ENCODE measurements at places on chromosomes 7 and 10.

DNA sequence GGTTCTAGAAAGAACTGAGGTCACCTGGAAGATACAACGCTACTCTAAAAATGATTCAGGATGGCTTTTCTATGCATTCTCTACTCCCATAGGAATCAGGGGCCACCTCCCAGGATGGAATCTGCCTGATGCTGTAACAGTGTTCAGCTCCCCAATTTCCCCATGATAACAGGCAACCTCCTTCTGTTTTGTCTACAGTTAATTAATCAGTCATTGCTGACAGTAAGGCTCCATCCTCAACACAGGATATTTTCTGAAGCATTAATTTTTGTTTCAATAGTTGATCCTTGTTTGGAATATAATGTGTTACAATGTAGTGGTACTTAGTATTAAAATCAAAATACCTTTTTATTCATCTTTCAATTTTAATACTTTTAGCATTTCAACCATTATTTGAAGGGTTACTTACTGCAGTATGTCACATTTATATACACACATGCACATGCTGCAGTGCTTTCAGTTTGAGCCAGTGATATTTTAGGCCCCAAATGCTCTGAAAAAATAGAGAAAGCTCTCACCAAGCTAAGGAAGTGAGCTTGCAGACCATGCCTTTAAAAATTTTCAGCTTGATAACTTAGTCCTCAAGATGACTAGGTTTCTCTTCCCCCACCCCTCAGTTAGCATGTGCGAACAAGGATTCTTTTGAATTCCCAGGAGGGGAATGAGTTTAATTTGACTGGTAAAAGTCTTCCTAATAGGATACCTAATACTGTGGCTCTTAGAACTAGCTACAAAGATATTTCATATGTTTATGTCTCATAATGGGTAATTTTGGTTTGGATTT, 592 bp upstream of the PIK3CG start:
- no peak for DNase-seq

DNA sequence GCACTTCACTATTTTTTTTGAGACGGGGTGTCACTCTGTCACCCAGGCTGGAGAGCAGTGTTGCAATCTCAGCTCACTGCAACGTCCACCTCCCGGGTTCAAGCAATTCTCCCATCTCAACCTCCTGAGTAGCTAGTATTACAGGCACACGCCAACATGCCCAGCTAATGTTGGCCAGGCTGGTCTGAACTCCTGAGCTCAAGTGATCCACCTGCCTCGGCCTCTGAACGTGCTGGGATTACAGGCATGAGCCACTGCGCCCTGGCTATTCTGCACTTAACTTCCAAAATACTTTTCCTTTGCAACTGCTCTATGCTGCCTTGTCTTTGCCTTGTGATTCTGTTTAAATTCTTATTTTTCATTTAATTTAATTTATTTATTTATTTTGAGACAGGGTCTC, 67.0 kb upstream of the ZNF479 start:
- no peak for DNase-seq

GRCh38 chr7:110977127-110977737, 113.7 kb upstream of the LRRN3 start:
- DNase-seq = no peak

- DNase-seq = peak; percentile 51
Observed at GRCh38 chr7:18896343-18896975, 221.0 kb downstream of the TWIST1 start.

DNA sequence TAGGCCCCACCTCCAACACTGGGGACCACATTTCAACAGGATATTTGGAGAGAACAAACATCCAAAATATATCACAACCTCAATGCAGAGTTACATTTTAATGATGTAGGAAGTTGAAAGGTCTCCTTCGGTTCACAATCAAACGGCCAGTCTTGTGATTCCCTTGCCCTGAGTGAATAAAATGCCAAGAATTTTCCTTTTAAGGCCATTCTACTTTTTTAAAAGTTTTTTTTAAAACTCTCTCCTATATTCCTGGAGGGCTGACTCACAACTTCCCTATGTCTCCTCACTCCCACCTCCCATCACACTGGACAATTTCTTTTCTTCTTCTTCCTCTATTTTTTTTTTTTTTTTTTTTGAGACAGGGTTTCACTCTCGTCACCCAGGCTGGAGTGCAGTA, 693.6 kb upstream of the AUTS2 start:
- peak; percentile 64 for DNase-seq

DNA sequence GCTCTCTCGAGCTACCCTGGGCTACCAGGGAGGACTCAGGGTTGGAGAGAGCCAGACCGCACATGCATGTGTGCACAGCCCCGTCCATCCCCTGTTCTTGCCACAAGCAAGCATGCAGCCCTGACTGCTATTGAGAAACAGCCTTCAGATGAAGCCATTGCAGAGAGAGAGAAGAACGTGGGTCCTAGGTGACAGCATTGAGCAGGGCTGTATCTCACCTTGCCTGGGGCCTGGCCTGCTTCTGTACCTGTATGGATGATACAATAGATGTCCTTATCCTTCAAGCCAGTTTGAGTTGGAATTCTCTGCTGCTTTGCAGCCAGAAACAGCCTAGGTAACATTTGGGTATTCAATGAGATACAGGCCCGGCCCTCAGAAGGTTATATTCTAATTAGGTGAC, 127.3 kb upstream of the RHEB start:
- no peak for DNase-seq

GRCh38 chr10:22317076-22317370, 835 bp downstream of the COMMD3 start:
- DNase-seq = no peak

DNA sequence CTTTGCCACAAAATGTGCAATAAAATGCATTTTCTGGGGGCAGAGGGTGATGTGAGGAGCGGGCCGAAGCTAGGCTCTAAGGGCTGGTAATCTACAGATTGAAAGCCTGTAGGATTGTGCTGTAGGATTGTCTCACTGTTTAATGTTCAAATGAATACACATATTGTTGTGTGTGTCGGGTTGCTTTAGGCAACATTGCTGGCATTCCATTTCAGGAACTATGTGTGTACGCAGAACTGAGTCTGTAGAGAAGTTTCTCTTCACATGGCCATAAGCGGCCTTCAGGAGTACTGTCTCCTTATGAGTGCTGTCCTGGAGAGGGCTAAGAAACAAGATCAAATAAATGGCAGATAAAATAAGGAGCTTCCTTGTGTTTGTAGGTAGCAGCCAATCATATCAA, 540.2 kb downstream of the GATA3 start:
- no peak for DNase-seq

DNA sequence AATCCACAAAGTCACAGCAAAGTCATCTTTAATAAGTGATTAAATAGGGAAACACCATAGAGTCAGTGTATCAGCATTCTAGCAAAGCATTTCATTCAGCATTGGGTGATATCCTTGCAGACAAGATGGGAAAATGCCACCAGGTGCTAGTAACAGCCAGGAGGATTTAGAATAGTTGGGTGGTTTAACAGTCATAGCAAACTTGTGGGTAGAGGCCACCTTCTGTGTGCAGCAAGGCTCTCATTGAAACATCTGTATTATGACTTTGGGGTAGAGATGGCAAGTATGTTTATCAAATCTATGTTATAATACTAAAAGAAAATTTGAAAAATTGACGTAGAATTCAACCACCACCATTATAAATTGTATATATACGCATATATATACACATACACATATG, 26.4 kb upstream of the ADO start:
- DNase-seq = no peak

GRCh38 chr7:55838595-55838994, 24.0 kb downstream of the SEPTIN14 start:
- no peak for DNase-seq

DNA sequence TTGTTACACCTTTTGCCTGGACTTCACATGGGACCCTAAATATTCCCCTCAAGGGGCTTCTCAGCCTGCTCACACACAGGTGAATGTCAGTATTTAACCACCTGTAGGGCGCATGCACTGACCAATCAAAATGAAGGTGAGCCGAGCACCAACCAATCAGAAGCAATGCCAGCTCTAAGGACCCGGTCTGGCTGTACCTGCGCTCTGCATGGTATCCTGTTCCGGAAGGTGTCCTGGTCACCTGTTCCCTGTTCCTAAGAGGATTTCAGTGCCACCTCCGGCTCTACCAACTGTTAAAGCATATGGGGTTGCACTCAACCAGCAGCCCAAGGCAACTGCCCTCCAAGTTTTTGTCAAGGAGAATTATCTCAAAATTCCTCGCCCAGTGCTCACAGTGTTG, 18.4 kb upstream of the CALN1 start:
- no peak for DNase-seq

DNA sequence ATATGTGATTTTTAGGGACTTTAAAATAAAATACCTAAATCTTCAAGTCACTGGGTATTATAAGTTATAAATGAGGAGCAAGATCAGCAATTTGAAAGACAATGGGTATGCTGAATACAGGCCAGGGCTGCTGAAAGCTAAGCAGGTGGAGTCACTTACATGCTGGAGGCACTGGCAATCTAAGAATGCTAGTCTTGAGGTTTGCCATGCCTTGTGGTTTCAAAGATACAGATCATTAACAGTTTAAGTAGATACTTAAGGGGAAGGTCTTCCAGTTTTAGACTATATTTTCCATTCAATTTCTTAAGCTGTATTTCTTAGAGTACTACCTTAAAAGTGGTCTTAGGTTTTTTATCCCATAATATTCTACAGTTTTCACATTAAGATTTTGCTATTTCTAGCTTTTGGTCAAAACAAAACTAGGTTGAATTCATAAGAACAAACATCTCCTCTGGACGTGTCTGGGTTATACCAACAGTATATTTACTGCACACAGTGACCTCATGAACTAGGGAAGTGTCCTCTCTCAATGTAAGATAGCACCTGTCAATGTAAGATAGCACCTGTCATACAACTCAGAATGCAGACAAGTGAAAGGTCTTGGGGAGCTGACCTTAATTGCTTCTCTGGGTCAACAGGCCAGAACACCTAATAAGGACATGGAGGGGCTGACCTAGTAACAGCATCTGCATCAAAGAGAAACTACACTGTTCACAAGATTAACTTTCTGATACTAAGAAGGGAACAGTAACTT, 2.0 kb downstream of the SRI start:
- no peak for DNase-seq

- no peak for DNase-seq
Observed at GRCh38 chr10:113594652-113595051, 41.8 kb downstream of the HABP2 start.

- DNase-seq = no peak
Observed at GRCh38 chr7:77276120-77276519, 76.5 kb upstream of the FGL2 start.

DNA sequence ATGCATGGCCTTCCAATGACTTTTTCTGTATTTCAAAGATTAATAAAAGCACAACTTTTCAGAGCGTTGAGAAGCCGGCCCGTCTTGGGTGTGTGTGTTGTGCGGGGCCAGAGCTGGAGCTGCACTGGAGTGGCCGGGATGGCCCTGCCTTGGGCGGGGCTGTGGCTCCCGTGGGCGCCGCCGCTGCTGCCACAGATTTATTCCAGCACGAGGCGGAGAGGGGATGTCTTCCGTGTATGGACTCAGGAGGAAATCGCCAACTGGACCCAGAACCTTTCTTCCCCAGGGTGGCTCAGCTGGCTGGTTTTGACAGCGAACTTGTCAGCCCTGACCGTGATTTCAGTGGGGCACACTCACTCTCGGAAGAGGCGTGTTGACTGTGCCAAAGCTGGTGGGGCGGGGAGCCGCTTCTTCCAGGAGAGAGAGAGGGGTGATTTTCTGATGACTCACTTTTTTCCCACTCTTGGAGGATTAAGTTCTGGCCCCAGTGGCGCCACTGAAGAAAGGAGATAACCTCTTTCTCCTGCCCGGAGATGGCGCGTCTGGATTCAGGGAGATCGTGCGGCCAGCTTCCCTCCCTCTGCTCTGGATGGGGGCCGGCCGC, 72.4 kb downstream of the DNAJB6 start:
- DNase-seq = peak; percentile 58

DNA sequence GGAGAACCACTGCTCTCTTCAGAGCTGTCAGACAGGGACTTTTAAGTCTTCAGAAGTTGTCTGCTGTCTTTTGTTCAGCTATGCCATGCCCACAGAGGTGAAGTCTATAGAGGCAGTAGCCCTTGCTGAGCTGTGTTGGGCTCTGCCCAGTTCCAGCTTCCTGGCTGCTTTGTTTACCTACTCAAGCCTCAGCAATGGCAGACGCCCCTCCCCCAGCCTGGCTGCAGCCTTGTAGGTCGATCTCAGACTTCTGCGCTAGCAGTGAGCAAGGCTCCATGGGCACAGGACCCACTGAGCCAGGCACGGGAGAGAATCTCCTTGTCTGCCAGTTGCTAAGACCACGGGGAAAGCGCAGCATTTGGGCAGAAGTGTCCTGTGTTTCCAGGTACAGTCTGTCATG, 12.1 kb upstream of the CPA2 start:
- no peak for DNase-seq

DNA sequence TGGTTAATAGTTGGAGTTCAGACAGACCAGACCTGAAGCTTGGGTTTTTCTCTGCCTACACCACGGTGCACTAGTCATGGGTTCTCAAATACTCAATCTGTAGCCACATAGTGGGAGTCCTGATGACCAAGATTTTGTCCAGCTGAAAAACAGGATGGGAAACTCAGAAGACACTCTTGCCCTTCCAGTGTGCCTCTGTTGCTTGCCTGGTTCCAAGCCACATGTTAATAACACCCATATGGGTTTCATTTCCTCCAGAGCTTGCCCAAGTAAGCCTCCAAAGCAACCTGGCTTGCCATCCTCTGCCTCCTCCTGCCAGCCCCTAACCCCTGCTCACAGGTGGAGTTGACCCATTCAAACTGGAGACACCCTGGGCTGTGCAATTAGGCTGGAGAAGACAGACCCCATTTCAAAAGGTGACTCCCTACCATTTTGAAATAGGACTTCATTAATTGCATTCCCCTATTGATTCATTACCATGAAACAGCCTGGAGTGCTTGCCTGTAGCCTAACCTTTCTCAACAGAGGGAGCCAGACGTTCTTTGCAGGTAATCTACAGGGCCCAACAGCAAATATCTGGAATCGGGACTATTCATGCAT, 108.0 kb upstream of the HABP2 start:
- DNase-seq = no peak

DNA sequence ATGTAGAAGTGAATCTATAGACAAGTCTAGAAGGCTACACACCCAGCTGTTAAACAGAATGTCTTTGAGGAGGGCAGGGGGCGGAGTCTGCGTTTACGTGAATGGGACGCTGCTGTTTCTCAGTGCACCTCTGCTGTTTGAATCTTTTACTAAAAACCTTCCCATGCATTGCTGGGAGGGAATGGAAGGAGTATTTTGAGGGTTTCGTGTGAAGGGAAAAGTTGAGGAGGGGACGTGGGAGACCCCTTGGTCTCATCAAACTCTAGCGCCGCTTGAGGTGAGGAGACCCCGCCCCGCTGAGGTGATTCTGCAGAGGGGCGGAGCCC, 492 bp upstream of the VCL start:
- DNase-seq = no peak

- DNase-seq = no peak
Observed at GRCh38 chr10:5614155-5614721, 52.2 kb downstream of the ASB13 start.

- no peak for DNase-seq
Observed at GRCh38 chr7:80631421-80631820, 7.0 kb upstream of the CD36 start.

- DNase-seq = peak; percentile 87
Observed at GRCh38 chr10:35153716-35154115, 27.1 kb downstream of the CREM start.

- DNase-seq = no peak
Observed at GRCh38 chr7:98088109-98088508, 18.6 kb upstream of the LMTK2 start.

- no peak for DNase-seq
Observed at GRCh38 chr7:137879357-137880158, 32.8 kb upstream of the DGKI start.

- DNase-seq = no peak
Observed at GRCh38 chr7:162632-163297, 29.6 kb upstream of the FAM20C start.
